ENCODE measurements at places on chromosomes 1 and 21. TPM values are rescaled to one million over a fixed set of nuclear protein-coding genes. Genes with fewer than 3 reads are reported as not detected.

Gene GRIK1
- not detected for total RNA-seq

GRCh38 chr1:11434926-11435325, 44.0 kb upstream of the DISP3 start:
- no peaks in the 10 kb centered on the region for H3K27me3 ChIP-seq
- H3K4me3 ChIP-seq = no peak overlapping the region
- DNase-seq = no peak
- no peaks in the 10 kb centered on the region for H3K36me3 ChIP-seq
- H3K4me1 ChIP-seq = peaks cover 21% of the 10 kb centered on the region
- H3K27ac ChIP-seq = no peak overlapping the region

DNA sequence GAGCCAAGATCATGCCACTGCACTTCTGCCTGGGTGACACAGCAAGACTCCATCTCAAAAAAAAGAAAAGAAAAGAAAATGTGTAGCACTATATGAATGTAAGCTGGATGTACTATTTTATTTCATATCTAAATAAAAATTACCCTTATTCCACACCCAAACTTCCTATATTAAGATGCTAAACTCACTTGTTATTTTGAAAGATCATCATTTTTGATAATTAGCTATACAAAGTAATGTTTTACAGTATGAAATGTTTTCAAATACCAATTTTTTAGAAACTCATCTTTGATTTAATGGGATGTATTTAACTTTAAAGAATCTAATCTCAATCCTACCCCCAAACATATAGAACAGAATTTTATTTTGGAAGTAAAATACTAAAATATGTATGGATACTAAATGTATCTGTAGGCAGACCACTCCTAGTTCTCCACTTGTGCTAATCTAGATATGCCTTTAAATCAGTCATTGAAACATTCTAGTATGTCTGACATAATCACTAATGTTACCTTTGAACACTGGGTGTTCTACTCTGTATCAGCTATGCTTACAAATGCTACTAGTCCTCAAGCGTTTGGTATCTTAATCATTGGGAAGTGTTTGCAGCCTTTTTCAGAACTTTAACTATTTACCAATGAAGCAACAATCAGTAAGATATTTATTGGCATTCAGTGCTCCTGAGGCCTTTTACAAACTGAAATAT, 12.9 kb downstream of the MIER1 start:
- H3K27ac ChIP-seq = no peak overlapping the region
- no peak overlapping the region for H3K4me3 ChIP-seq
- peaks cover 89% of the 10 kb centered on the region for H3K4me1 ChIP-seq
- DNase-seq = no peak
- no peaks in the 10 kb centered on the region for H3K27me3 ChIP-seq

GRCh38 chr1:41616563-41616962, 132.1 kb upstream of the EDN2 start:
- H3K4me3 ChIP-seq = no peak overlapping the region
- no peak for DNase-seq
- H3K27me3 ChIP-seq = no peaks in the 10 kb centered on the region
- H3K4me1 ChIP-seq = no peaks in the 10 kb centered on the region
- H3K36me3 ChIP-seq = no peaks in the 10 kb centered on the region
- H3K27ac ChIP-seq = no peak overlapping the region

Gene GCSAML
- total RNA-seq = 0.11 TPM

Gene AGMAT
- 18.5 TPM for total RNA-seq

- no peaks in the 10 kb centered on the region for H3K36me3 ChIP-seq
- no peaks in the 10 kb centered on the region for H3K4me1 ChIP-seq
- H3K4me3 ChIP-seq = no peak overlapping the region
- no peak overlapping the region for H3K27ac ChIP-seq
Measured at GRCh38 chr1:31654474-31654776, 9.7 kb upstream of the PEF1 start.
